ENCODE measurements at places on chromosomes 3 and 15.

DNA sequence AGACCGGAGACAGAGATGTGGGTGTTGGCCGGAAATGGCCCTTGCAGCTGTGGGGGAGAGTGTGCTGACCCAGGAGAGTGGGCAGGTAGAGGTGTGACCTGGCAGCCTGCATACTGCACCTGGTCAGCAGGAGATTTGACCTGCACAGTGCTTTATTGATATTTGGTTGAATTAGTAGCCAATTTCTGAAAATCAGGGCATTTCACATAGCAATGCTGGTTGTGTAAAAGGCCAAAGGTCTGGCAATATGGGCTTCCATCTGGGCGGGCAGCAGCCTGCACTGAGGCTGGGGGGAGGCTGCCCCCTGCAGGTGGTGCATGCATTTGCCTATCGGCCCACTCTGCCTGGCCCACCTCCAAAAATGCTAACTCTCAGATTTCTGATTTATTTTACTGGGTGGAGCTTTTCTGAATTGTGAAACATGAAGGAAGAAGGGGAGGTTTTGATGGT is 9.4 kb upstream of the MGLL start:
- no peak for DNase-seq

DNA sequence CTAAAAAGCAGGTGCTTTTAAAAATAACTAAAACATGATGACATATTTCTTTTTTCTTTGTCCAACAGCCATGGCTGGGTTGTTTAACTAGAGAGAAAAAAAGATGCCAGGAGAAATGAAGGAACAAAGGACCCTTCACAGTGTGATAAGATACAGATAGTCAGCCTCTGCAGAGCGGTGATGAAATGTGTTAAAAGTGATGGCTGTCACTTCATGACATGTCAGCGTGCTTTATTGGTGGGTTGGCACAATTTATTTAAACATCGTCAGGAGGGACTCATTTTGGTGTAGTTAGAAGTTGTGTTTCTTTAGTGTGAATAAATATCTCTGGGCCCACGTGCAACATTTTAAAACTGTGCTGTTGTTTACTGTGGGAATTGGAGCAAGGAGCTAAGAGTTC is 887.4 kb upstream of the CFAP20DC start:
- DNase-seq: no peak

DNA sequence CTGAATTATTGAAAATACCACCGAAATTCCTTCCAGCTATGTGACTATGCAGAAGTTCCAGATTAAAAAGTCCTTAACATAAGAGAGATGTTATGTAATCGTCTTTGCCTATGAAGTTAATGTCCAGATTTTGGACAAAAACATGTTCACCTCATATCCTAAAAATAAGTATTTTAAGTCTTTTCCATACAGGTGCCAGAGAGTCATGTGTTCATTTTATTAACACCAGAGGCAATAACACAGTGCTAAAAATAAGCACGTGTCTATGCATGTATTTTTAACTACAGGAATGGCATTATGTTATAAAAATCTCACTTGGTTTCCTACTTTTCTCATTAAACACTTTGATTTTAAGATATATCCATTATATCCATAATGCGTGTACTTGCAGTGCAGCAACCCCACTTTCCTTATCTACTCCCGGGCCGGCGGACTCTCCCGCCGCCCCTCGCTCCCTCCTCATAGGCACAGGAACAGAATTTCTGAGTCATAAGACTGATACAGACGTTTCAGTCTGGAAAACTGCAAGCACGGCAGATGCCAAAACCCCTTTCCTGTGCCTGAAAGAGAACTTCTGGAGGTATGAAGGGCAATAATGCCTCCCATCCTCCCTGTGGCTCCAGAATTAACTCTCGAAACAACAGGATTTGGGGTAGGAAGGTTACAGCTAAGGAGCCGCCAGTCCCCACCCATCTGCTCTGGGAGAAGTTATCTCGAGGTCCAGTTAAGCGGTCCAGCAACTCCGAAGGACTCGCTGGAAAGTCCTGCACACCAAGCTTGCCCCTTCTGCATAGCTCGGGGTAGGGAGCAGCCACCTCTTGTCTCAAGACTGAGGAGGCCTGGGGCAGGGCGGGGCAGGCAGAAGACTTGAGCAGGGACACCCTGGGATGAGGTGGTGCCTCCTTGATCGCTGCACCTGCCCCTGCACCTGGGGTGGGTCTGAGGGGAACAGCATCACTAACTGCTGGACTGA is 22.3 kb upstream of the PSTPIP1 start:
- no peak for DNase-seq

DNA sequence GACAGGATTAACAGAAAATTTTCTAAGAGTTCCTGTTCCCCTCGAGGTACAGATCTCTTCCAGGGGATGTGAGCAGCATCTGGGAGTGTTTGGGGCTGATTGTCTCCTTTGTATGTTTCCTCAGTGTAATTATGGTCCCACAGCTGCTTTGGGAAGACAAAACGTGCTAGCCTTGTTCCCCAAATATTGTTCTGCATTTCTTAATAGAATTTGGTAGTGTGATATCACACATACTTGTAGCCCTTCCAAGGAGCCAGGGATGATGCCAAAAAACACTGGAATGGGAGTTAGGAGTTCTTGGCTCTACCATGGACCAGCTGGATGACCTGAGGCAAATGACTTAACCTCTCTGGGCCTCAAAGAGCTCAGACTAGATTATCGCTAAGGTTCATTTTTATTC is 19.0 kb upstream of the AGBL1 start:
- no peak for DNase-seq

- peak; percentile 7 for DNase-seq
These were observed 26.6 kb upstream of the SLMAP start for GRCh38 chr3:57729334-57730045.
